Germinal center (tissue), 1 donor: ENCODE measurements at places on chromosomes 4 and X.
A peak's percentile ranks its signal among the peaks of the same experiment; 100 is the strongest.

GRCh38 chr4:136861091-136861490 is 671.2 kb downstream of the PCDH18 start:
- no peak for DNase-seq

GRCh38 chr4:1291091-1291490 is 1.4 kb downstream of the MAEA start:
- DNase-seq: no peak

GRCh38 chrX:18566748-18567147 is 105.2 kb downstream of the RS1 start:
- no peak for DNase-seq

DNA sequence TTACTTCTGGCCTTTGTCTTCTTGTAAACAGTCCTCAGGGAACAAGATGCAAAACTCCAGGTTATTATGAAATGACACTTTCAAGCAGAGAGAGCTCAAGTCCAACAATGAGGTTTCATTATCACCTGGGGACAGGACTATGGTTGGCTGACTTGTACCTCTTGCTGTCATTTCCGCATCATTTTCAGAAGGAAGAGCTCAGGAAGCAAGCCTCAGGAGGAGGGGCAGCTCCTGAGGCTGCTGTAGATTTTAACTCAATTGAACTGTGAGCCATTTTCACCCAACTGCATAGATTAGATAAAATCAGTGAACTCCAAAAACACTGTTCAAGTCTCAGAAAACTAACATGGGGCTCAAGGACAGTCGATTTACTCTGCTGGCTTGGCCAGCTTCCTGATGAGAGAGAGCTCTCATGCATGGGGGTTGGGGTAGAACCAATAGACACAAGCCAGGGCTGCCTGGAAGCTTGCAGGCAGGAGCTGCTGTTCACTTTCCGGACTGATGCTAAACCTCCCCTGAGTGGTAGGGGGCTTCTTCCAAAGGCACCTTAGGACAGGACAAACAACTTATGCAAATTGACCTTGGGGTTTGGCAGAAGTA is 23.6 kb downstream of the TMEM255A start:
- no peak for DNase-seq

GRCh38 chrX:31546126-31546525 is 474.3 kb upstream of the FTHL17 start:
- no peak for DNase-seq

DNA sequence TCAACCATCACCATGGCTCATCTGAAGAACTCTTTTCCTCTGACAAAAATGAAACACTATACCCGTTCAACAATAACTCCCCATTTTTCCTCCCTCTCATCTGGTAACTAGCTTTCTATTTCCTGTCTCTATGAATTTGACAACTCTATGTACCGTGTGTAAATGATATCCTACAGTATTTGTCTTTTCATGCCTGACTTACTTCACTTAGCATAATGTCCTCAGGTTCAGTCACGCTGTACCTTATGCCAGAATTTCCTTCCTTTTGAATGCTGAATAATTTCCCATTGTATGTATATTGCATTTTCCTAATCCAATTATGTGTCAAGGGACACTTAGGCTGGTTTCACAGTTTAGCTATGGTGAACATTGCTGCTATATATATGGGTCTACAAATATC is 18.2 kb downstream of the MAGEA9 start:
- DNase-seq: no peak

DNA sequence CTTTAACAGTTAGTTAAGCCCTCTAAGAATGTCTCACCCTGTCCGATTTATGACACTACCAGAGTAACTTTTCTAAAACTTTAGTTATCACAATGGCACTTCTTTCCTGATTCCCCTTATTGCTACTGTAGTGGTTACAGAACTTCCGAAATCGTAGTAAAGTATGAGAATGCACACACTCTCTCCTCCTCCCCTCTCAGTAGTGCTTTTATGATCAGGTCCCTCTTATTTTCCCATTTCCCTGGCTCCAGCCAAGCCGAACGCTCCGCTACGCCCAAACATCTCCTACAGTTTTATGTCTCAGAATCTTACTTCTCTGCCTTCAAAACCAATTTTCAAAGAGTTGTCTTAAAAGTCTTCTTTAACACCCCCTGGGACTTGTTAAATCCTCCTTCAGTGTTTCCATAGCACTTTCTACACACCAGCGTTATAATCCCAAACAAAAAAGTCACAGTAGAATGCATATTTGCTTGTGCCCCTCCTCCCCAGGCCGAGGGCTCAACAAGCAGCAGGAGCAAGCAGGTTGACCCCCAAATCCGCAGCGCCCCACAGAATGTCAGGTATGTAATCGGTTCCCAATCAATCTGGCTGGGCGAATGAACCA is 671 bp downstream of the HPF1 start:
- DNase-seq: peak; percentile 5

DNA sequence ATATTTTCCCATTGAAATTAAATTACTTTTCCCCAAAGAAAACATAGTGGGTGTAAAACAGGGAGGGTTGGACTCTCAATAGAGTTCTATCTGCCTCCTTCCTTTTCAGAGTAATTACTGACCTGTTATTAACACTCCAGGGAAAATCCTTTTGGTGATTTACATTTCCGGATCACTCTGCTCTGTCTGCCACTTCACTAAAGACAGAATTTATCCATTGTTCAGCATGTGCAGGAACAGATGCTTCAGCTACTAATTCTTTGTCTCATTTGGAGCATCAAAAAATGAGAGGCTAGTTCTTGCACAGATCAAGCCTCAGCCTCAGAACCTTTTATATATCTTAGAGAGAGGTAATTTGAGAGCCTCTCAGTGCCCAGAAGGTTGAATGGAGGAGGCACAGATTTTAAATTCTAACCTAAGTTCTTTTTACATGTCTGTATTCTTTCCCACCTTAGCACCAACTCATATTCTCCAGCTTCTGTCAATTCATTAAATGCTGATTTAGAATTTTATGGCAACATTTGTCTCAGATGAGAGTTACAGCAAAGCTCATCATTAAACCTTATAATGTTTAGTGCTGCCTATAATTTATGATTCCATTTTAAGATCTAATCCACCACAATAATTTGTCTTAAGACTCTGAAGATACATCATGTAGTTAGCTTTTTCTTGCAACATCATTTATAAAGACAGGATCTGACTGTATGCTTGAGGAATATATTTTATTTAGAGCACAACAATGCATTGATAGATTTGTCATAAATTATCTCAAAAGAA is 1494.4 kb downstream of the STIM2 start:
- DNase-seq: no peak

GRCh38 chr4:81085291-81085690 is 54.8 kb downstream of the BMP3 start:
- DNase-seq: no peak

DNA sequence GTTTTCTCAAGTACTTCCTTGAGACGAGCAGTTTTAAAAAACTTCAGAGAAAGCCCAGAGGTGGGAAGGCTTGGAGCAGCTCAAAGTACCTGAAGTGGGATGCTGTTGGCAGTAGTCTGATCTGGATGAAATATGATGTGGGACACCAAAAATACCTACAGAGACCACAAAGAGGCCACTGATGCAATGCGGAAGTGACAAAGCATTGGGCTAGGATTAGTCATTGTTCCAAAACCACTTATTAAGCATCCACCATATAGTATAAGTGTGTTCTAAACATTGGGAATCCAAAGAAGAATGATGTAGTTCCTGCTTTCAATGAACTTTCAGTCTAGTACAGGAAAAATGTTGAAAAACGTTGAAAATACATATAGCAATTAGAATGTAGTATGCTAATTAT is 386.1 kb upstream of the CNKSR2 start:
- no peak for DNase-seq

DNA sequence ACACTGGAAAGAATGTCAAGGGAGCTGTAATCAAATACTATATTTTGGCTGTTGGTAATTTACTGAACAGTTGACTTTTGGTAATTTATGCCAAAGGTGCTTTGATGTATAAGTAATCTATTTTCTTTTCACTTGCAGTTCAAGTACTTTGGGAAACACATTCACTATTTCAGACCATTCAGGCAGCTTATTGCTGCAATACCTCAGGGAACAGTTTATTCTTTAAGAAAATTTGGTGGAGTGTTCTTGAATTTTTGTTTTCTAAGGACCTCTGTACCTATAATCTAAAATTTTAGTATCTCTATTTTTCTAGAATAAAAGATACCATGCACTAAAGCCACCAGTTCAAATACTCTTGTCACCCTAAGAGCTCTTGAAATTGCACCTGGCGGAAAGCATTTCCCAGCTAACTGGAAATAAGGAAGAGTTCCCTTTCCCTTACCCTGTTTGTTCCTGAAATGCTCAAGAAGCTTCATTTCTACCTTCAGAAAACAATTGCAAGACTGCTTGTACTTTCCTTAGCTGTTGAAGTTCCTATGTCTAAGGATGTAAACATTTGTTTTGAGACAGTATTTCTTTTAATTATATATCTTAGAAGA is 633.5 kb upstream of the FAT1 start:
- DNase-seq: no peak

- no peak for DNase-seq
Observed at GRCh38 chrX:111086591-111087006, 9.4 kb upstream of the PAK3 start.

DNA sequence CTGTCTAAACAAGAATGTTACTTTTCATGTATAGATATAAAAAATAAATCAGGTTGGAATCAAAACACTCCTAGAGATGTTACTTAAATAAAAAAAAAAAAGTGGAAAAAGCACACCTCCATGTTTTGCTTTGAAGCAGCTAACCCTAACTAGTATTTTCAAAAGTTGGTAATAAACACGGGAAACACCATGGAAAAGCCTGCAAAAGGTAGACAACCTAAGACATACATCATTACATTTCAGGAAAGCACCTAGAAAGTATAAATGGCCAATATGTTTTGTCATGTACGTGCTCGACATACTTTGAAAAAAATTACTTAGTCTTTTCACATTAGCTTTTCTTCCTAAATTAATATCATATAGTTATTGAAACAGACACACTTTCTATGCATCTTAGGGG is 130.1 kb upstream of the SH3RF1 start:
- DNase-seq: no peak

DNA sequence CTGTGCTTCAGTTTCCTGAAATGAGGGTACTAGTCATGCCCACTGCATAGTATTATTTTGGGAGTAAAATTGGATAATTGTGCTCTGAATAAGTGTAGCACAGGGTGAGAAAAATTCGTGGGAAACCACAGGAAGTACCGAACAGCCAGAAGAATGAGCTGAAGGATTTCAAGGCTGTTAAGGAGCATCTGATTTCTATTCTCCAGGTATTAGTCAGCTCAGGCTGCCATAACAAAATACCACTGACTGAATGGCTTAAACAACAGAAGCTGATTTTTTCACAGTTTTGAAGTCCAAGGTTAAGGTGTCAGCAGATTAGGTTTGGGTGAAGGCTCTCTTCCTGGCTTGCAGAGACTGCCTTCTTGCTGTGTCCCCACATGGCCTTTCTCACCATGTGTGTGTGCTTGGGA is 41.9 kb downstream of the WWC2 start:
- DNase-seq: no peak
